ENCODE measurements at places on chromosomes 11 and 22.

GRCh38 chr11:93481279-93481678 is 61.9 kb downstream of the SMCO4 start:
- no peak for DNase-seq

GRCh38 chr11:121328176-121328966 is 35.8 kb downstream of the SC5D start:
- no peak for DNase-seq

GRCh38 chr11:65954771-65955170 is 6.8 kb upstream of the SART1 start:
- no peak for DNase-seq

GRCh38 chr11:14270690-14271542 is 88.1 kb downstream of the RRAS2 start:
- no peak for DNase-seq

GRCh38 chr22:44243761-44244160 is 63.0 kb downstream of the PARVG start:
- no peak for DNase-seq

GRCh38 chr11:95461858-95462257 is 230.9 kb upstream of the SESN3 start:
- no peak for DNase-seq

GRCh38 chr11:60589611-60590010 is 74.4 kb downstream of the MS4A13 start:
- no peak for DNase-seq

DNA sequence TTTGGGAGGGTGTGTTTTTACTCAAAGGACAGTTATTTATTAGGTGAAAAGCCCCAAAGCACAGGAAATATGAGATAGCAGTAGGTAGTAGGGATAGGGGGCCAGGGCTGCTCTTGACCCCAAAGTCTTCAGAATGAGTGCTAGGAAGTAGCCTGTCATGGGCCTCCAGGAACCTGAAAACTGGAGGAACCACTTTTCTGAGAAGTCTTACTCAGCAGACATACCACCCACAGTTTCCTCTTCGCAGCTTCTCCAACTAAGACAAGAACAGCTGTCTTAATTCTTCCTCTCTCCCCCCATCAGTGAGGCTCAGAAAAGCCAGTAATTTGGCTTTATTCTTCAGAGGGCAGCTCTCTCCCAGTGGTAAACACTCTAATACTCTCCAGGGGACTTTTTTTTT is 84.0 kb upstream of the CTSC start:
- DNase-seq = no peak

- DNase-seq = no peak
Measured at GRCh38 chr11:102306817-102307726, 10.2 kb upstream of the BIRC3 start.

- no peak for DNase-seq
Measured at GRCh38 chr11:66953081-66953833, 4.9 kb downstream of the PC start.

- DNase-seq = peak; percentile 92
Measured at GRCh38 chr11:47495011-47495855, 46.3 kb upstream of the RAPSN start.

- DNase-seq = peak; percentile 46
Measured at GRCh38 chr11:68206211-68206610, 6.9 kb downstream of the KMT5B start.

- no peak for DNase-seq
Measured at GRCh38 chr11:45468267-45468856, 182.2 kb upstream of the SYT13 start.

GRCh38 chr11:9146477-9146876 is 55.1 kb upstream of the SCUBE2 start:
- DNase-seq = no peak

GRCh38 chr11:117478126-117478860 is 150.6 kb downstream of the CEP164 start:
- DNase-seq = no peak

GRCh38 chr11:57131080-57131790 is 50.5 kb upstream of the LRRC55 start:
- no peak for DNase-seq

DNA sequence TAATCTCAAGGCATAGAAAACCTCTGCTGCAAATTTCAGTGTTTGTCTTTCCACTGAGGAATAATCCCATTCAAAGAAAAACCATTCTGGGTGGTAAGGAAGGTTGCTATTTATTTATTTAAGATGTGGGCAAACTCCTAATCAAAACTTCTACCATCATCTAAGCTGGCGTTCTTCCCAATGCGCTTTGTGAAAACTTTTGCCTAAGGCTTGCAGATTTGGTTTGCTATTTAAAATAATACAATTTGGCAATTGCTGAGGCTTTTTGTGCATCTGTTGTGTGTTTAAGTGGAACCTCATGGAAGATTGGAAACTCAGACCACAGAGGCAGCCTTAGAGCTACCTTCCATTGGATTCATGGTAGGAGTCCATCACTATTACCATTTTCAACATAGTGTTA is 309.0 kb downstream of the BLID start:
- peak; percentile 29 for DNase-seq

GRCh38 chr11:96043291-96043690 is 119.4 kb upstream of the MTMR2 start:
- no peak for DNase-seq

DNA sequence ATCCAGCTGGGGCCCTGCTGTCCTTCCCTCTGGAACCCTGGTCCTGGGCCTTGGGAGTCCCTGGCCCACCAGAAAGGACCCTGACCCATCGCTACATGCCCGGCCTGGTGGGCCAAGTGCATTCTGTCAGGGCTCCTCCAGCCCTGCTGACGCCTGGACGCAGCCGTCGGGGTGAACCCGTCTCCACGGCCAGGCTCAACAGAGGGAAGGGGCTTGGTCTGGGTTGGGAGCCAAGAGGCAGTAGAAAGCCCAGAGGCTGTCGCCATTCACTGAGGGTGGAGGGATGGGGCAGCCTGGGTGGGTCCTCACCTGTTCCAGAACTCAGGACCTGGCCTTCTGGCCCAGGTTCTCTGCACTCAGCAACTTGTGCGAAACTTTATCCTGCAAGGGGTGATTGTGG is 39.0 kb downstream of the TOLLIP start:
- no peak for DNase-seq

- DNase-seq = no peak
Measured at GRCh38 chr11:134765565-134765964, 353.5 kb upstream of the B3GAT1 start.

GRCh38 chr22:29128891-29129807 is 56.3 kb downstream of the KREMEN1 start:
- DNase-seq = peak; percentile 51

- no peak for DNase-seq
Measured at GRCh38 chr11:117669062-117669461, 128.0 kb downstream of the DSCAML1 start.

GRCh38 chr11:125441648-125442410 is 54.2 kb downstream of the FEZ1 start:
- no peak for DNase-seq

GRCh38 chr11:15970506-15971214 is 385.7 kb downstream of the SOX6 start:
- DNase-seq = no peak

DNA sequence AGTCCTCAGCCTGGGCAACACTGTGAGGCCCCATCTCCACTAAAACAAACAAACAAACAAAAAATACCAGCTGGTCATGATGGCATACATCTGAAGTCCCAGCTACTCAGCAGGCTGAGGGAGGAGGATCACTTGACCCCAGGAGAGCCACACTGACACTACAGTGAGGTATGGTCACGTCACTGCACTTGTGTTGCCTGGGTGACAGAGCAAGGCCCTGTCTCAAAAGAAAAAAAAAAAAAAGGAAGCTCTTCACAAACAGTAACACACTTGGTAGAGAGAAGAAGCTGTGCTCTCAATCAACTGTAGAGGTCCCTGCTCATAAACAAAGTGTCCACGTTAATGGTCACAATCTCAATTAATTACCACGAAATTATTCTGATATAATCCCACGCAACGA is 401.6 kb upstream of the CCDC90B start:
- DNase-seq = no peak
